ENCODE measurements at places on chromosomes 5 and 9. TPM values are rescaled to one million over a fixed set of nuclear protein-coding genes. Genes with fewer than 3 reads are reported as not detected.

GRCh38 chr9:124213396-124213795, 44.4 kb upstream of the NEK6 start:
- no peak for DNase-seq
- H3K27ac ChIP-seq: no peak overlapping the region
- H3K27me3 ChIP-seq: no peaks in the 10 kb centered on the region

GRCh38 chr5:177466861-177467260, 6.6 kb downstream of the DBN1 start:
- peaks cover 7% of the 10 kb centered on the region for H3K27me3 ChIP-seq
- DNase-seq: no peak
- no peak overlapping the region for H3K4me3 ChIP-seq
- peaks cover 38% of the 10 kb centered on the region for H3K4me1 ChIP-seq
- peaks cover 35% of the 10 kb centered on the region for H3K36me3 ChIP-seq

AGXT2 gene
- total RNA-seq: not detected

SEC61B gene
- 254 TPM for total RNA-seq

GRCh38 chr9:135606885-135607259, 32.5 kb downstream of the GLT6D1 start:
- DNase-seq: no peak
- H3K4me3 ChIP-seq: no peak overlapping the region
- H3K27me3 ChIP-seq: peaks cover 13% of the 10 kb centered on the region
- no peaks in the 10 kb centered on the region for H3K4me1 ChIP-seq
- no peak overlapping the region for H3K27ac ChIP-seq

GRCh38 chr5:112685931-112686330, 51.8 kb upstream of the APC start:
- H3K27ac ChIP-seq: peak overlapping the region; percentile 97
- H3K4me1 ChIP-seq: peaks cover 89% of the 10 kb centered on the region
- H3K36me3 ChIP-seq: peaks cover 5% of the 10 kb centered on the region
- DNase-seq: peak; percentile 39

- DNase-seq: no peak
- no peaks in the 10 kb centered on the region for H3K27me3 ChIP-seq
- H3K4me3 ChIP-seq: no peak overlapping the region
- no peaks in the 10 kb centered on the region for H3K36me3 ChIP-seq
- no peak overlapping the region for H3K27ac ChIP-seq
These were observed 65.1 kb downstream of the PLPPR1 start for GRCh38 chr9:101093620-101094019.

GRCh38 chr5:61151893-61152292, 10.4 kb downstream of the SMIM15 start:
- no peak overlapping the region for H3K4me3 ChIP-seq
- peaks cover 26% of the 10 kb centered on the region for H3K36me3 ChIP-seq
- DNase-seq: no peak
- no peak overlapping the region for H3K27ac ChIP-seq

GRCh38 chr5:172528440-172528839, 74.1 kb upstream of the SH3PXD2B start:
- no peak overlapping the region for H3K27ac ChIP-seq
- H3K4me1 ChIP-seq: peaks cover 10% of the 10 kb centered on the region
- H3K27me3 ChIP-seq: peaks cover 50% of the 10 kb centered on the region
- DNase-seq: peak; percentile 27

All from HFFc6 (cell line).